ENCODE measurements at places on chromosomes 4 and X.

GRCh38 chr4:7727749-7728148, 211.9 kb downstream of the AFAP1 start:
- DNase-seq = no peak

GRCh38 chrX:110512341-110512740, 153.7 kb downstream of the RTL9 start:
- no peak for DNase-seq

- DNase-seq = no peak
These were observed 2139.4 kb upstream of the TENM3 start for GRCh38 chr4:180103794-180104193.

- DNase-seq = no peak
These were observed 134.6 kb upstream of the MAB21L2 start for GRCh38 chr4:150447356-150447755.

DNA sequence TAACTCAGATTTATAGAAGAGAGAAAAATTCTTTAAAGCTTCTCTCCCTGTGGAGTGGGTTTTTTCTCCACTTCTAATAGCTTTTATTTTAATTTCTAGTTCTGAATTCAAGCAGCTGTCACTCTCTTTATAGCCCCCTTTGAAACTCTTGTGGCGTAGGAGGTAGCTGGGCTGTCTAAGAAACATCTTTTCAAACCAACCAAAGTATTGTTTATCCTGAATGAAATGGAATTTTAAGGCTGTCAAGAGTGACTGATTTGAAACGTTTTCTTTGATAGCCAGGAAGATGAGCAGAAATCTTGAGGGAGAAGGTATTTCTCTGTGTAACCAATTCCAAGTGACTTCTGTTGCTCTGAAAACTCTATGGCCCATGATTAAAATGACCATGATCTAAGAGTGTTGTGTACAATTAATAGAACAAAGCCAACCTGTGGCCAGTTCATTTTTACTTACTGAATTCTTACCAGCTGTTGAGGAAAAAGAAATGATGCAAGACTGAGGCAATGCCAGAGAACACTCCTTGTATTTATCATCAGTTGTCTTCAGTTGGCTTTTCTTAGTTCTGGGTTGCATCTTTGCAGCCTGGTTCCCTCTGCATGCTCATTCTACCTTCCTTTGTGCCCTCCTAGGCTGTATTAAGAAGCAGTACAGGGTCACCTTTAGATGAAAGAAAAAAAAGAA, 298.4 kb downstream of the ARHGAP10 start:
- DNase-seq = no peak

DNA sequence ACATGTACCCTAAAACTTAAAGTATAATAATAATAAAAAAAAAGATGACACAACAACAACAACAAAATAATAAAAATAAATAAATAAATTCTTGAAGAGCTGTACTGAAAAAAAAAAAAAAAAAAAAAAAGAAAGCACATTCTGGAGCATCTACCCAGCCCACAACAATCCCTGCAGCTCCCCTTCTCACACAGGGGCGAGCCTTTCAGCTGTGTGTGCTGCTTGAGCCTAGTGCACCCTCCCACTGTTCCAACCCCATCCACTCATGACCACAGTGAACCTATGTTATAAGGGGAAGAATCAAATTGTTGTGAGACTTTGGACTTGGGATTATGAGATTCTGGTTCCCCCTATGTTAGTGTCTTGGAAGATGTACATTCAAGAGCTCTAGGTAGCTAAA, 161.5 kb upstream of the JADE1 start:
- no peak for DNase-seq

Measured in SJSA1 (cell line).